ENCODE measurements at places on chromosomes 11 and 22.

- no peak for DNase-seq
Measured at GRCh38 chr11:131488238-131488637, 117.8 kb downstream of the NTM start.

DNA sequence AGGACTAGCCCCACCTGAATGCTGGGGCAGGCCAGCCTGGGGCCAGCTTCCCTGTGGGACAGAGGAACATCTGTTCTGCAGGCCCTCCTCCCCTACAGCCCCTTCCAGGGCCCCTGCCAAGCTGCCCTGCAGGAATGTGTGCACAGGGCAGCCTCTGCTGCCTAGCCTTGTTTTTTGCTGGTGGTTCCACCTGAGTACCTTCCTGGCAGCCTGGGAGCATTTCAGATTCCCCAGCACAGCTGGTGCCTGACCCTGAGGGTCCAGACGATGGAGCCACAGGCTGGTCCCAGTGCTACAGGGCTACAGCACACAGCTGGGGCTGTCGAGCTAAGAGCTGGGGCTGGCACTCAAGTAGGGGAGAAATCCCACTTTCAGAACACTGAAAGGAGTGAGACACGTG is 22.3 kb upstream of the GPR83 start:
- no peak for DNase-seq

DNA sequence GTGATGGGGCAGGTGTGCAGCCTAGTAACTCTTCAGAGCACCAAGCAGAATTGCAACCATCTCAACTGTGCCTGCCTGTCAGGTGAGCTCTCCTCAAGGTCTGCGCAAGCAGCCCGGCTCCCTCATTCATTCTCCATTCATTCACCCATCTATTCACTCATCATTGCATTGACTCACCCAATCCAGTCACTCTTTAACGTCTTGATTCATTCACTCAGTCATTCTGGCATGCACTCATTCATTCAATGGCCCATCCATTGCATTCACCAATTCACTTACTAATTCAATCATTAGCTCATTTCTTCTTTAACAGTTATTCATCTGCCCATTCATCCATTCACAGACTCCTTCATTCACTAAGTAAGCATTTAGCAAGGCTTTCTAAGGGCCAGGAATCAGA is 111.8 kb downstream of the PDE2A start:
- DNase-seq: no peak

DNA sequence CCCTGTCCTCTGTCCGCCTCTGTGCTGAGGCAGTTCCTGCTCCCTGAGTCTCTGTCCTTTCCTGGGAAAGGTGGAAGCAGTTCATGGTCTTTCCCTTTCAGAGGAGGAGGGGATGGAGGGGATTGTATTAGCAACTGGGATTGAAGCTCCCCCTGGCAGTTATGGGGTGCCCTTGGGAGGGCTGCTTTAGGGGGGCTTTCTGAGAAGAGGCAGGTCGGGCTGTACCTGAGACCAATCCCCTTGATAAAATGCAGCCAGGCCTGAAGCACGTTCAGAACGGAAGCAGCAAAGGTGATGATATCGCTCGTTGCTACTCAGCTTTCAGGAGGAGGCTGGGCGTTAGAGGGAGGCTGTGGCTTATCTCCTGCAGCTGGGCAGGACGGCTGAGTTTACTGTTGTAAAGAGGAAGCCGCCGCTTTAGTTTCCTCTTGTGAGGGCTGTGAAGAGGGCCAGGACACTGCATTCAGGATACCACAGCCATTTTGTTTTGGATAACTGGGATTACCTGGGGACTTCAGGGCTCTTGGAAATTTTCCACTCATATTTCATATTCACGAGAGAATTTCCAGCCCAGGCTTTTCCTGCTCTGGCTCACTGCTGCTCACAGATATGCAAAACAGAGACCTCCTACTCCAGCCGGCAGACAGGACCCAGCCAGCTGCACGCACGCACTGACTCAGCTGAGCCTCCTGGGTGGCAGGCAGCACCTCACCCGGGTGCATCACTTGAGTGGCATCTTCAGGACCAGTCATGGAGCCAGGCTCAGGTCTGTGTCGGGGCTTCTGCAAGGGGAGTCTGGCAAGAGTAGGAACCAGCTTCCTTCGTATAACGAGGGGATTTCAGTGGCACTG is 798 bp downstream of the AMPD3 start:
- peak; percentile 87 for DNase-seq

GRCh38 chr11:91041626-91042025 is 818.8 kb upstream of the CHORDC1 start:
- no peak for DNase-seq

DNA sequence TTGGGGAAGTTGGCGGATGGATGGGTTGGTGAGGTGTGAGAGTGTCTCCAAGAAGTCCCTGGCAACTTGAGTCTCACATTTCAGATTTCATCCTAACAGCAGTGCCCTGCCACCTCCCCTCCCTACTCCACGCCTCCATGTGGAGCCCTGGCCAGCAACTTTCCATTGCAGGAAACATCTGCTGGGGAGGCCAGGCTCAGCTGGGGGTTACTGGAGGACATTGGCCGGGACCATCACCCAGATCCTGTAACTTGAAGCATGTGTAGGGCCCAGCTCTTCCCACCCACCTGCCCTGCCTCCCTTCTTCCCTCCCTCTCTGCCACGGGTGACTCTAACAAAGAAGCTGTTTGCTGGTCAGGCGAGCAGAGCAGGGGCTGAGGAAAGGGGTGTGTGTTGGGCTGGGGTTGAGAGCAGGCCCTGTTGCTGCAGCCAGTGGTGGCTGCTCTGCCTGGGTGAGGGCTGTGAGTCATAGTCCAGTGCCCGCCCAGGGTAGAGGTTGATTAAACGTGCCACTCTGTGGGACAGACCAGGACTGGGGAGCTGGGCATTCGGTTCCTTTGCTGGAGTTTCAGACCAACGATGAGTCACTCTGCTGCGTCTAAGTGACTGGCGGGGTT is 64.0 kb downstream of the SCN3B start:
- no peak for DNase-seq

DNA sequence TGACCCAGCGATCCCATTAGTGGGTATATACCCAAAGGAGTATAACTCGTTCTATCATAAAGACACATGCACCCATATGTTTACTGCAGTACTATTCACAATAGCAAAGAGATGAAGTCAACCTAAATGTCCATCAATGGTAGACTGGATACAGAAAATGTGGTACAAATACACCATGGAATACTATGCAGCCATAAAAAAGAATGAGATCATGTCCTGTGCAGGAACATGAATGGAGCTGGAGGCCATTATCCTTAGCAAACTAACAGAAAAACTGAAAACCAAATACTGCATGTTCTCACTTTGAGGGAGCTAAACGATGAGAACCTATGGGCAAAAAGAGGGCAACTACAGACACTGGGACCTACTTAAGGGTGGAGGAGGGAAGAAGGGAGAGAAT is 146.8 kb downstream of the SBF2 start:
- no peak for DNase-seq

- DNase-seq: no peak
Measured at GRCh38 chr22:49598338-49598737, 229.3 kb downstream of the BRD1 start.

GRCh38 chr11:86119077-86119476 is 50.2 kb upstream of the PICALM start:
- no peak for DNase-seq

- DNase-seq: no peak
Measured at GRCh38 chr11:34585304-34585734, 35.6 kb upstream of the EHF start.

DNA sequence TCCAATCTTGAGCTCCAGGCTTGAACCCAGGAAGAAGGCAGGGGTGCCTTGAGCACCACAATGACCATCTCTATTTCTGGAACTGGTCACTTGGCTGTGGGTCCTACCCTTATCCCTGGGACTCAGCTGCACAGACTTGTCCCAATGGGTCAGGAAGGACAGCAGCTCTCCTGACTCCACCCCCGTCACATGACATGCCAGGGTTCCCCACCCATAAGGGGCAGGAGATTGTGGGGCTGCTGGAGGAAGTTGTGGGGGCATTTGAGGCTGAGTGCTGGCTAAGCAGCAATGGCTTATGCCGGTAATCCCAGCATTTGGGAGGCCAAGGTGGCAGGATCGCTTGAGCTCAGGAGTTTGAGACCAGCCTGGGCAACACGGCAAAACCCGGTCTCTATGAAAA is 56.2 kb downstream of the NFAM1 start:
- DNase-seq: no peak

GRCh38 chr11:132943357-132943705 is 589.0 kb downstream of the OPCML start:
- DNase-seq: no peak

GRCh38 chr11:45180179-45180847 is 33.9 kb downstream of the PRDM11 start:
- no peak for DNase-seq

DNA sequence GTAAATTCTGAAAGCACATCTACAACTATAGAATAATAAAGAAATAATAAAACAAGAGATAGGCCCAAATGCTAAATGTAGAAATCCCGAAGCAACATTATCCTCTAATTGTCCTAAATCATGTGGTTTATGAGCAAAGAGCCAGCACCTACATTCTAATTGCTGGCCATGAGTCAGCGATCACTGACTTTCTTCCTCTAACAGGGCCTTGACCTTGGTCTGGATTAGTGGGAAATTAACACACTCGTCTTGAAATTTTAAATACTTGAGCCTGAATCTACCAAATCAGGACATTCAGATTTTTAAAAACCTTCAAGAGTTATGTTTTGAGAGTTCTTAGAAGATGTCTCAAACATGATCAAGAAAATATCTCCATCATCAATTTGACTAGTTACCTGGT is 727.6 kb downstream of the METTL15 start:
- DNase-seq: no peak

GRCh38 chr11:132626446-132626845 is 905.9 kb downstream of the OPCML start:
- DNase-seq: no peak

DNA sequence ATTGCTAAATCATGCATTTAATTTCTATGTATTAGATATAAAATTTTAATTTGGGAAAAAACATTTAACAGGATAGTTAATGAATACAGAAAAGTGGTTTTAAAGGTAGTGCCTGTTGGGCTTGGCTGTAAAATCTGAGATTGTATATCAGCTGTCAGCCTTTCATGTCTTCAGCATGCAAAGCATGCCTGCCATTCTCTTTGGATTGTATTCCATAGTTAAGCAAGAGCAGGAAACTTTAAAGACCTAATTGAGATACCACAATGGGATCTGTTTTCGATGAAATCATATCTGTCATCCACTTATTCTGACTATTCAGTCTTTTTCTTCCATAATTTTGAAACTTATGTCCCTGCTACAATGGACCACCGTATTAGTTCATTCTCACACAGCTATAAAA is 451.0 kb upstream of the DDI1 start:
- no peak for DNase-seq

DNA sequence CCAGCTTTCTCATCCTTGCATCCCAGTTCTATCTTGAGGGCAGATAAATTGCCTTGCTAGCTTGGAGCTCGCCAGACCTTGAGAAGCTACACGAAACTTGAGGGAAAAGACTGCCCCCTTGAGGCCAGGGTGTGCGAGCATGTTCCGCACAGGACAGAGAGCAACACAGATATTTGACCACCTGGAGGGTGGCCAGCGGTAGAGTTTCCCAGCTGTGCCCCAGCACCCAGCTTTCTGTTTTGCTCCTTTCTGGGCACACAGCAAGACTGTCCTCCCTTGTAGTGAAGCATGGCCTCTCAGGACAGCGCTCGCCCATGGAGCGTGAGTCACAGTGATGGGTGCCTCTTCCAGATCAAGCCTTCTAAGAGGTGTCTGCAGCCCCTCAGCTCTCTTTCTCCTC is 23.5 kb downstream of the SPATA19 start:
- DNase-seq: peak; percentile 44

GRCh38 chr11:16987205-16987568 is 27.0 kb downstream of the PLEKHA7 start:
- DNase-seq: no peak

DNA sequence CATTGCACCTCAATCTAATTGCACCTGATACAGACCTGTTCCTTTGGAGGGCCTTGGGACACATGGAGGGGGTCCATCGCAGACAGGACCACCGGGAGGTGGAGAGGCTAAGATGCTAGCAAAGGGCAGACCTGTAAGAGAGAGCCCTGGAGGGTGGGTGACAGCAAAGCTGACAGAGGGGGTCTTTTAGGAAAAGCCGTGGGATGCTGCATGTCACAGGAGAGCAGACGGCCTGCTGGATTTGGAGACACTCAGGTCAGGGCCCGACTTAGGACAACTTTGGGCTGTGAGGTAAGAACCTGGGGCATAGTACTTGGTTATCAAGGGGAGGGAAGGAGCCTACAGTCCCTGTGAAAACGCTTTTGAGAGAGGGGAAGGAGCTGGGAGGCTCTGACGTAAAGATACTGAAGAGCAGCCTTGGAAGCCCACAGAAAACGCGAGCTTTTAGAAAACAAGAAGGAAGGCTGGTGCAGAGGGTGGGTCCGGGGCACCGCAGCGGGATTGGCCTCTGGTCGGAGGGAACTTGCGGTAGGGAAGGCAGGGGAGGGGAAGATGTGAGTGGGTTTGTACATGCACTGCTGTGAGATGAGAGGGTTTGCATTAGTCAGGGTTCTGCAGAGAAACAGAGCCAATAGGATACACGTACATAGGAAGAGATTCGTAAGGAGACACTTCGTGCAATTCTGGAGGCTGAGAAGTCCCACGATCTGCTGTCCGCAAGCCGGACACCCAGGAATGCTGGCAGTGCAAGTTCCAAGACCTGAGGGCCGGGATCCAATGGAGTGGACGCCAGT is 868.5 kb downstream of the TBC1D22A start:
- DNase-seq: no peak

DNA sequence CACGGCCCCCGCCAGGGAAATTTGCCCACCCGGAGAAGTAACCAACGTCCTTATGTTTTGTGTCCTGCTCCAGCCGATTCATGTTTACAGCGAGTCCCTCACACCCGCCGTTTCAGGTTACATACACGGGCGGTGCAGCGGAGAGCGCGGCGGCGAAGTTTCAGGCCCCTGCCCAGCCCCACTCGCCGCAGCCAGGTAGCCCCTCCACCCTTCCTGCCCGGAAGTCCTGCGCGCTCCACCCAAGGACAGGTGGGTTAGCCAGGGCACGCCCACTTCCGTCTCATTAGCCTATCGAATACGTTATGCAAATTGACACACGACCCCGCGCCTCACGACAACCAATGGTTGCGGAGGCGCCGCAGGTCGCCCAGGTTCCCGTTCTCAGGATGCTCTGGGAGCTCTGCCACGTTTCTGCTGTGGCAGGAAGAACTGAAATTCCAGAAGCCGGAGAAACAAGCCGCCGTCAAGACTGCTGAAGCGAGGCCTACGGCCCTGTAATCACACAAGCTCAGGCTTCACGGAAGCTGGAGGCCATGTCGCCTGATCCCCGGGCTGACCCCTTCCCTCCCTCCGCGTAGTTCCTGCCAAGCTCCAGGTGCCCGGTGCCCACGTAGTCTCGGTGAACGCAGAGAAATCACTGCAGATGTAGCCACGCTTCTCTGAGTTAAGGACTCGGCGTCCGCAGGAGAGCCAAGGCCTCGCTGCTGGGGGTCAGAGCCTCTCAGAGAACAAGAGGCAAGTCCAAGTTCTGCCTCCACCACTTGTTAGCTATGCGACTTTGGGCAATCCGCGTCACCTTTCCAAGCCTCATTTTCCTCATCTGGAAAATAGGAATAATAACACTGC is 22.4 kb upstream of the MYH9 start:
- peak; percentile 77 for DNase-seq

GRCh38 chr11:70531281-70532065 is 133.1 kb downstream of the CTTN start:
- DNase-seq: no peak

GRCh38 chr11:15073361-15074205 is at the start of gene CALCB:
TSS of gene CALCB (plus strand) at chr11:15073593. CDS start at chr11:15074719, 1,126 bp downstream.
- no peak for DNase-seq

GRCh38 chr11:130763087-130763980 is 152.9 kb downstream of the SNX19 start:
- no peak for DNase-seq
